ENCODE measurements at places on chromosomes 12 and 14.

DNA sequence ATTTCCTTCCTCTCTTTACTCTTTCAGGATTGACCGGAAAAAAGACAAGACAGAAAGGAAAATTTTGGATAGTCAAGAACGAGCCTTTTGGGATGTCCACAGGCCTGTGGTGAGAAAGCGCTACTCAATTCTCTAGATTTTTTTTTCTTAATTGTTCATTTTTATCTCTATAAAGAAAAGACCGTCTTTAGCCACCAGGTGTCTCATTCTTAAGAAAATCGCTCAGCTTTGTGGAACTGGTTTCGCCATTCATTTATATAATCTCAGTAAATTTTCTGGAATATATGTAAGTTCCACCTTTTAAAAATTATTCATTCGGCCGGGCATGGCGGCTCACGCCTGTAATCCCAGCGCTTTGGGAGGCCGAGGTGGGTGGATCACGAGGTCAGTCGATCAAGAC is 421.1 kb downstream of the DPF3 start:
- DNase-seq, result no peak

GRCh38 chr12:107564946-107565345 is 120.7 kb upstream of the PWP1 start:
- DNase-seq, result no peak

DNA sequence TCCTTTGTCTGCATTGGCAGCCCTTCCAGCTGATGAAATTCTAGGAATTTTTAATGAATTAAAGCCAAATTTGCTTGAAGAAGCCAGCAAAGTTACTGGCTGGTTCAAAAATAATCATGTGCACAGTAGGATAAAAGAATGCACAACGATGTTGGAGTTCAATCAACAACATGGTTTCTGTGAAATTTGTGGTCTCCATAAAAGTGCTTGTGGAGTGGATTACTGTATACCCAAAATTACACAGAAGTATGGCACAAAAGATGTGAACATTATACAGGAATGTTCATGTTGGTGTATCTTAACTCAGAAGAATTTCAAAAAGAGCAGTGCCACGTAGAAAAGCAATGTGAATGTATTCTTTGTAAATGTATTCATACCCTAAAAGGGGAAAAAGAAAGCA is 105.0 kb upstream of the METAP2 start:
- DNase-seq, result no peak

DNA sequence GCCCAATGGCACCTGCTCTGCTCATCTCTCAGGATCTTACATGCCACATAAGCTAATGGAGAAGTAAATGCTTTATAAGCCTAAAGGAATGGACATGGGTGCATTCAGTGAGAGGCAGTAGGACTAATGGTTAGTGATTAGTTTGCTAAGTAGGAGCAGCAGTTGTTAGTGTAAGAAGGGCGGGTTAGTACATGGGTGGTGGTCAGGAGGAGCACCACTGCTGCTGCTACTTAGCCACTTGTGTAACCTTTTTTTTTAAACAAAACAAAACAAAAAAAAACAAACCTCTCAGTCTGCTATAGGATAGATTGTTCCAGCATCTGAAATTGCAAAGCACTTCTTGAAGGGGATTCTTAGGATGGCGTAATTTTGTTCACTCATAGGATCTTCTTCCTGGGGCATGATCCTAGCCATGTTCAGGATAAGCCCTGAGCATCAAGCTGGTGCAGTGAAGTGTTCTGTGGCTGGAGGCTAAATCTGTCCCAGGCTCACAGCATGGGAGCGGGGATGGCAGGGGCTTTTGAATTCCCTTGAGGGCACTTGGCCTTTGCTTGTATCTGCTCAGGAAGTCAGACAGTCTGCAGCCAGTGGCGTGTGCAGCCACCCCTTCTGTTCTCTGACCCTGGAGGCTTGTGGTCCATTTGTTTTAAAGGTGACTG is 63.6 kb downstream of the CHST11 start:
- no peak for DNase-seq

GRCh38 chr12:4307593-4308333 is 13.2 kb upstream of the TIGAR start:
- DNase-seq, result no peak

DNA sequence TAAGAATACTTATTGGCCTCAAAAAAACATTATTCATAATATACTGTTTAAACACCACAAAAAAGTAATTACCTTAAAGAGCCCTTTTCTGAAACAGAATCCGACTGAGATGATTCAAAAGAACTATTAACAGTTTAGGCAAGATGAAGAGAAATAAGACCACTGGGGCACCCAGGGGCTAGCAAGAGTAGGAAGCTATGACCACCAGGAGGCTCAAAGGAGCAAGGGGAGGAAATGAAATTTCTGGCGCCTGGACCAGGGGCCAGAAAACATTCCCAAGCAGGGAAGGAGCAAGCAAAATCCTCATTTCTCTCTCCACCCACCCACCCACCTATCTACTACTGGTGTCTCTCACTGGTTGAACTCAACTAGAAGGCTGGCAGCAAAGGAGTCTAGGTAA is 6.3 kb upstream of the DCAF4 start:
- no peak for DNase-seq

DNA sequence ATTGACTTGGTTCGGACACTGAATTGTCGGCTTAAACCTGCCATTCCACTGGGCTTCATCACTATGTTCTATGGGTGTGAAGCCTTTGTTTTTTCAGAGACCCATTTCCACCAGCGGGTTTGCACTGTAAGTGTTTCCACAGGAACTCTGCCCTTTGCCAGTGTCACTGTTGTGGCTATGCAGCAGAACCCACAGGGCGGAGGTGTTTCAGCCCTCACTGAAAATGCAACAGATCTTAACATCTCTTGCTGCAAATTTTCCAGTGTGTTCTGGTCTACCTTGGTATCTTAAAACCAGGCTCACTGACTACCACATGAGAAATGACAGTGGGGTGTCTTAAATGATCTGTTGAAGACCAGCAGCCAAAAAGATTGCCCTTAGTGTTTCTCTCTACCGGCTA is 21.1 kb downstream of the PRKCH start:
- peak; percentile 81 for DNase-seq

DNA sequence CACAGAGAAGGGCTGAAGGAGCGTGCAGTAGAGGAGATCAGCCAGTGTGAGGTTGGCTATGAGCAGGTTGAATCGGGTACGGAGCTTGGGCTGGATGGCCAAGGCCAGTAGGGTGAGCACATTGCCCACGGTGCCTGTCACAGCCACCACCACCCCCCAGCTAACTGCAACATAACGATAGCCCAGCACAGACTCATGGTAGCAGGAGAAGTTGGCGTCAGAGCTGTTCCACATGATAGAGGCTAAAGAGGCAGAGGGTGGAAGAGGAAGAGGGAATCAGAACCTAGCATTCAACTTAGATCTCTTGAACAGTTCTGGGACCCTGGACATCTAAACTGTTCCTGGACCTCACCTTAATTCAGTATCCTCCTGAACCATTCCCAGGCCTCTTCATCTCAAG is 668 bp downstream of the GPR84 start:
- DNase-seq, result no peak

GRCh38 chr14:68386950-68387779 is 405.7 kb downstream of the ZFP36L1 start:
- no peak for DNase-seq

DNA sequence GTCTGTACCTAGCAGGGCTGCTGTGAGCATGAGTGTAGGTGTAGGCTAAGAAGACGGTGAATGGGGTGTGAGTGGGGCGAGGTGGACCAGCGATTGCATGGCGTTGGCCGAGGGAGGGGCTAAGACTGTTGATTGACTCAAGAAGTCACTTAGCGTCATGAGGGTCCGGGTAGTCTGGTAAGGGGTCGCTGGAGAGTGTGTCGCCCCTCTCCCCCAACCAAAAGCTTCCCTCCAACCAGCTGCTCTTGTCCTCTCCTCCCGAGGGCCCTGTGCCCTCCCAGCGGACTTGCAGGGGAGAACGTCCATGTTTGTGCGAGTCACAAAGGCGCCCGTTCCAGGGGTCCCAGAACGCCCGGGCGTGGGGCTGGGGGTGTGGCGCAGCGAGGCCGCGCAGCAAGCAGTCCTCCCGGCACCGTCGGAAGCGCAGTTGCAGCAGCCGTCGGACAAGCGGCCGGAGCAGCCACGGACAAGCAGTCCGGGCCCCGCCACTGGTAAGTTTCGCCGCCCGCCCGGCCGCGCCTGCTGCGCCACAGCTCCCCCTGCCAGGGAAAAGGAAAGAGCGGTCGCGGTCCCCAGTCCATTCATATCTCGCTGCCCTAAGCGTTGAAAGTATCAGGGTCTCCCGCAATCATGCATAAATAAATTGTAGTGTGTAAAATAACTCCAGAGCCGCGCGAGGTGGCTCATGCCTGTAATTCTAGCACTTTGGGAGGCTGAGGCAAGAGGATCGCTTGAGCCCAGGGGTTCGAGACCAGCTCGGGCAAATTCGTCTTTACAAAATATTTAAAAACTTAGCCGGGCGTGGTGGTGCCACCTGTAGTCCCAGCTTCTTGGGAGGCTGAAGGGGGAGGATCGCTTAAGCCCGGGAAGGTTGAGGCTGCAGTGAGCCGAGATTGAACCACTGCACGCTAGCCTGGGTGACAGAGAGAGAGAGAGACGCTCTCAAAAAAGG is at the start of gene CCDC63:
Gene CCDC63 (plus strand): TSS at position 373 of the 952 bp plus-strand sequence. CDS start 5,968 bp downstream, outside the sequence.
- DNase-seq, result no peak

GRCh38 chr12:62803756-62804155 is 131.2 kb downstream of the PPM1H start:
- no peak for DNase-seq

GRCh38 chr12:55681142-55682077 is 26.3 kb downstream of the ITGA7 start:
- no peak for DNase-seq

- no peak for DNase-seq
Measured at GRCh38 chr14:75018694-75019093, 16.0 kb downstream of the EIF2B2 start.

- DNase-seq, result no peak
Measured at GRCh38 chr12:57135527-57136326, 7.4 kb downstream of the LRP1 start.

DNA sequence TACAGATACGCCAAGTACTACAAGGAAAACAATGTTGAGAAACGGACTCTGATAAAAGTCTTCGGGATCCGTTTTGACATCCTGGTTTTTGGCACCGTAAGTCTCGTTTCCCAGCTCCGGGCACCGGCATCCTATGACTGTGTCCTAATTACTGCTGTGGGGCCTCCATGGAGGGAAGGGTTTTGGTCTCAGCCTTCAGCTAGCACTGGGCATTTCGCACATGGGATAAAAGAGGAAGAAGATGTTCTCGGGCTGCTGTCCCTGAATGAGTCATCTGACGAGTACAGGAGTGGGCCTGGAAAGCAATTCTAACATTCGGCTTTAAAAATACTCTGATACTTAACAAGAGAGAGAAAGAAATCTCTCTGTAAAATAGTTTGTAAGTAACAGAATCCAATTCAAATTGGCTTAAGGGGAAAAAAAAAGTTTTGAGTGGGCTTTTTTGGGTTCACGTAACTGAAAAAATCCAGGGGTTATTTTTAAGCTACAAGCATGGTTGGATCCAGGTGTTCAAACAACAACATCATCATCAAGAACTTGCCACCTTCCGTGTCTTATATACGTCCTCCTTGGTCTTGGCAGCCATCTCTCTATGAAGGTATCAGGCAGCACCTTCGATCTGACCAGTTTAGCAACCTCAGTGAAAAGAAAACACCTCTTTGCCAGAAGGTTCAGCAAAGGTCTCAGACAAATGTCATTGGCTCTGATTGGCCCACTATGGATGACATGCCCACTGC is 34.4 kb upstream of the P2RX4 start:
- DNase-seq, result no peak

GRCh38 chr12:45122768-45123380 is 72.0 kb upstream of the DBX2 start:
- DNase-seq, result no peak

- DNase-seq, result no peak
Measured at GRCh38 chr14:99189201-99189801, 82.7 kb downstream of the BCL11B start.

DNA sequence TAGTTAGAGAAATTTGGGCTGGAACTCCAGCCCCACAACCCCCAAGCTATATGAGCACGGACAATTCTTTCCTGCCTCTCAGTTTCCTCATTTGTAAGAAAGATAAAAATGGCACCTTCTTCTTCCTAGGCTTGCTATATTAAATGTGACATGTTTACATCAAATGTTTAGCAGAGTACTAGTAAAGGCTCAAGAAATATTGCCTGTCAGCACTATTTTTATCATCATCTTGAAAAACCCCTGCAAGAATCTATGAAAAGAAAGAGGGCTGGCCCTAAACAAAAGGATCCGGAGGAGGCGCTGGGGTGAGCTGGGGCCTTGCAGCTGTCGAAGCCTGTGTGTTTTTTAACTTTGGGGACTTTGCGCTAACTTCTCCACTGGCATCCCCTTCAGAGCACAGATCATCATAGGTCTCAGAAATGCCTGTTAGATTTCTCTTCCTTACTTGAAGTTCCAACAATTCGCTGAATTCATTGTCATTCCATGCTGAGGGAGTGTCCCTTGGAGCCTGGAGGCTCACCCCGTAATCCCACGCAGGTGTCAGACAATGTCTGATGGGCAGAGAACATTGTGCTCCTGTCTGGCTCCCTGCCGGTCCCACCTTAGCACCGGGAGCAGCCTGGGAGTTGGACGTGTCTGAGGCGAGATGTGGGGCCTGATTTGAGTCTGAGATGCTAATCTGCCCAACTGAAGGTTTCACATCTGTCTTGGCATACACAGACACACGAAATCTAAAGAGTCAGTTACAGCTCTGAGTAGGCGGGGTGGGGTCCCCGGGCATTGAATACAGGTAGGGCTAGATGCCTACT is 206.8 kb downstream of the NUAK1 start:
- DNase-seq, result no peak

DNA sequence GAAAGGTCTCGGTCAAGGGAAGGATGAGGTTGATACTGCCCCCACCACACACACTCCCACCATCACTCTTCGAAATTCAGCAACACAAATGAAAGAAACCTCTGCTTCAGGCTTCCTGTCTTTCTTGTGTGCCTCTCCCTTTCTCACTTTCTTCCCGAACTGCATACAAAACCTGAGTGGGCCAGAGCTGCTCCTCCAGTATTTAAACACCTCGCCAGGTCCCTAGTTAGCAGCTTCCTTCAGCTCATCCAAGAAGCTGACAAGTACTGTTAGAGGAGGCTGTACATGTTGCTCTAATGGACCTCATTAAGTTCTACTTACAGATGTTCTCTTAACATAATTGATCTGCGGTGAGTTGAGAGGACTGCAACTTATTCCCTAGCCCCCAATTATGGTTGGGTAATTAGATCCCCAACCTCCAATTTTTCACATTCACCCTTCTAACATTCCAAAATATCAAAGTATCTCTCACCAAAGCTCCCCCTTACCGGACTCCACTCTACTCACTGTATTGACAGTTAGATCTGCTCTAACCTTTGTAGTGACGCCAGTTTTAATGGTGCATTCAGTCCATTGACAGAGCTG is 4.1 kb upstream of the LMO3 start:
- no peak for DNase-seq

- DNase-seq, result no peak
Measured at GRCh38 chr12:51823875-51824565, 24.5 kb downstream of the FIGNL2 start.

GRCh38 chr12:84910549-84911241 is 1.9 kb downstream of the SLC6A15 start:
- no peak for DNase-seq

Data from stimulated activated CD4-positive, alpha-beta T cell treated with anti-CD3 and anti-CD28 coated beads, TNF-alpha, amount 100 ng/mL, for 48 hours (primary cell).